ENCODE measurements at places on chromosomes 11 and 22.

DNA sequence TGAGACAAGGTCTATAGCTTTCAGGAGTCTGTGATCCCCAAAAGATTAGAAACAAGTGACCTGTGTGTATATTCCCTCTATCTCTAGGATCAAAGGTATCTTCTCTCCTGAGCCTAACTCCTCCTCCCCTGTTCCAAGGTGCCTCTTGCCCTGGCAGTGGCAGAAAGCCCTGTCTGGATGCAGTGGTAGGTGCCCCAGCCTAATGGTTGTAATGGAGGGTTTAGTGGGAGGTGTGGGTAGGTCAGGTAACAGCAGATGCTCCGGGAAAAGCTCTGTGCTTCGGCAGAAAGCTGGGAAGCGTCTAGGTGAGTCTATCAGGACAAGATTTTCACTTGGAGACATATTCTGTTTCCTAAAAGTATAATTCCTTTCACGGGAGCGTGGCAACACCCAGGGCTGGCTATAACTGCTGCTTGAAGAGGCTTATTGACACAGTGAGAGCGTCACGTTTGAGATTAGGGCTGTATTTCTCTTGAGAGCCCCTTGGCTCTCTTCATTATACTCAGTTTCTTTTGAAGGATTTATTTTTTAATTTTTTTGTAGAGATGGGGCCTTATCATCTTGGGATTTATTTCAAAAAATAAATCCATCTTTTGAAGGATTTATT is 49.5 kb downstream of the PRR5L start:
- DNase-seq, result no peak

DNA sequence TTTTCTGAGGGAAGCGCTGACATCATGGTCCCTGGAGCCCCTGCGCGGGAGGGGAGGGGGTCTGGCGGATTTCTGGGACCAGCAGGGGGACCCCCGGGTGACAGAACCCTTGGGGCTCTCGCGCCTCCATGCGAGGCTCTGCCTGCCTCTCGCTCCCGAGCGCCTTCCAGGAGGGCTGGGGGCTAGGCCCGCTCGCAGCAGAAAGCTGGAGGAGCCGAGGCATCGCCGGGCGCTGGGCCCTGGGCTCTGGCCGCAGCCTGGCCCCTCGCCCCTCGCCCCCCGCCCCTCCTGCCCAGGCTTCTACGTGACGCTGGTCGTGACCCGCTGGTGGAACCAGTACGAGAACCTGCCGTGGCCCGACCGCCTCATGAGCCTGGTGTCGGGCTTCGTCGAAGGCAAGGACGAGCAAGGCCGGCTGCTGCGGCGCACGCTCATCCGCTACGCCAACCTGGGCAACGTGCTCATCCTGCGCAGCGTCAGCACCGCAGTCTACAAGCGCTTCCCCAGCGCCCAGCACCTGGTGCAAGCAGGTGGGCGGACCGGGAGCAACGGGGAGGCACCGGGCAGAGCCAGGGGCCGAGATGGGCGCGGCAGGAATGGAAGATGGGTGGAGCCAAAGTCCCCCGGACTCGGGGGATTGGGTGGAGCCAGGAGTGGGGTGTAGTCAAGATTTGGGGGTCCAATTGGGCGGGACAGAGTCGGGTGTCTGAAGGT is 5.4 kb downstream of the BEST1 start:
- DNase-seq, result peak; percentile 58

- no peak for DNase-seq
Observed at GRCh38 chr22:20580611-20581502, 73.4 kb downstream of the MED15 start.

DNA sequence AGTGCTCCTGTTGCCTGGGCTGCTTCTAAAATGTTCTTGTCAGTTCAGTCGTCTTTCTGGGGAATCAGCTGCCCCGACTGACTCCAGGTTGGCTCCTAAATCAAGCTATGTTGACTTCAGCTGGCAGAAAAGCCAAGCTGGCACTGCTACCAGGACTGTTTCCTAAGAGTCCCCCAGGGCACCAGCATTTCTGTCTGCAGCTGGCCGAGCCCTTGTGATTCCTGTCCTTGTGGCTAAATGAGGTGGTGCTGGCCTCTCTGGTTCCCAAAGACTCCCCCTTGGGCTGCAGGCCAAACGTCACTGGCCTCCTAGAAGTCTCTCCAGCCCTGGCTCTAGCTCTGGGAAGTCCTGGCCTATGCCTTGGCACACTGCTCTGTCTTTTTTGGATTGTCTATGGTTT is 31.1 kb downstream of the GRAMD1B start:
- DNase-seq, result no peak

DNA sequence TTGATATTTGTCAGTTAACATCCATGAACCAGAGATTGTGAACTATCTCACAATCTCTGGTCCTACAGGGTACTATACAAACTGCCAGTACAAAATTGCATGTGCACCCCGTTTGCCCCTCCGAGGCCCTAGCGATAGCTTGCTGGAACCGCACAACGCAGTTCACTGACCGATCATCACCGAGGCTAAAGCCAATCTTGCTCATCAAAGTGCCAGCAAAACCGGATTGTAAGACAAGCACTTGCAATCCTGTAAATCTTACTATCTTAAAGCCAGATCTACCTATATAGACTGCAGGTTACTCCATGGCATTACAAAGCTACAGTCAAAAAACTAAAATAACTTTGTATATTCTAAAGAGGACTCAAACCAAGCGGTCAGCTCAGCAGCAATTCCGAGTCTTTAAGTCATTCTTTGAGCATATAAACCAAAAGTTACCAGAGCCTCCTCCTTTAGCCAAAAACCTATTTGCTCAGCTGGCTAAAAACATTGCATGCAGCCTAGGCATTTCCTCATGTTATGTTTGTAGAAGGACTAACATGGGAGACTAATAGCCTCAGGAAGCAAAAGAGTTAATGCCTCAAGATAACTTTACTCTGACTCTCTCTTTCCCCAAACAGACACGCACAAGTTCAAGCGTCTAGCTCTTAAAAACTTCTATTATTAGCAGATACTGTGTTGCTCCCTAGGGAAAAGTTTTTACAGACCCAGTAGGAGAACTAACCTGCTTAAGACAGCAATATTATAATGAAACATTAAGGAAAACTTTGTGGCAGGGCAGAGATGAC is 30.7 kb upstream of the CPT1A start:
- peak; percentile 16 for DNase-seq

DNA sequence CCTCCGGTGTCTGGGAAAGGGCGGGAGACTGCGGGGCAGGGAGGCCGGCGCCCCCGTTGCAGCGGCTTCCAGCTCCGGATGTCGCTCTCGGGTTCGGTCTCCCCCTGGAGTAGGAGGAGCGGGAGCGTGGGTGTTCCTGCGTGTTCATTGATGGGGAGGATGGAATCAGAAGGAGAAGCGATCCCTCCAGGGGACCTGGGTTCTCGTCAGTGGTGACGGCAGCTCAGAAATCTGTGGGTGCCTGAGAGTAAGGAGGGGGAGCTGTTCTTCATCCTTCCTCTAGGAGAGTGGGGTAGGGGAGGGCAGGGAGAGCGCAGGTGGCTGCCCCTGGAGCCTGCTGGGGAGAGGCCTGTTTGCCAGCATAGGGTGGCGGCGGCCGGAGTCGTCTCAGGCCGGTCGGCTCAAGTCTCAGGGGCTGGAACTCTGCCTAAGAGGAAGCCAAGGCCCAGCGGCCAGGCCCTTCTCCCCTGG is 1.1 kb downstream of the UBASH3B start:
- no peak for DNase-seq

DNA sequence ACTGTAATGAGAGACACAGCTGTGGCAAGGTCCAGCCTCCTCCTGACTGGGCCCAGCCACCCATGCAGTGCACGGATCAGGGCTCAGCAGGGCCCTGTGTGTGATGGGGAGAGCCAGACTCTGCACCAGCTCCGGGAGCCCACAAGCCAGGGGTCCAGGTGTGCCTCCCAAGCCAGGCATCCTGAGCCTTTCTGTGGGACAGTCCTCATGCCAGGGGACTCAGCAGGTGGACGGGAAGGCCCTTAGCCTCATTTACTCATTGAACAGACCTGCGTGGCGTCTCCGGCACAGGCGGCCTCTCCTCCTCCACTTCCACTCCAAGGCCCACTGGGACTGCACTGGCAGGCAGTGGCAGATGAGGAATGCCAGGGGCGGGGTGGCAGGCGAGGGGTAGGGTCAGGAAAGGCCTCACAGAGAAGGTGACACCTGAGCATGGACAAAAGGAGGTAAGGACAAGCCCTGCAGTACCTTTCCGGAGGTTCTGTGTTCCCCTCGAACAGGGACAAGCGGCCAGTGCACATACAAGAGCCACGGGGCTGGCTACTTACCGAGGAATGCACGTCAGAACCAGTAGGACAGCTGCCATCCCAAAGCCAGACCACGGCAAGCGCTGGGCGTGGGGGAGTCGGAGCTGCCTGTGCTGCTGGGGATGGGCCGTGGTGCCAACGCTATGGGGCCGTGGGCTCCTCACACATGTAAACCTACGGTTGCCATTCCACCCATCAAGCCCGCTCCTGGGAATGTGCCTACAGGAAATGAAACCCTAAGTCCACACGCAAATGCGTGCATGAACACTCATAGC is 52.7 kb downstream of the IGF2 start:
- DNase-seq, result no peak

DNA sequence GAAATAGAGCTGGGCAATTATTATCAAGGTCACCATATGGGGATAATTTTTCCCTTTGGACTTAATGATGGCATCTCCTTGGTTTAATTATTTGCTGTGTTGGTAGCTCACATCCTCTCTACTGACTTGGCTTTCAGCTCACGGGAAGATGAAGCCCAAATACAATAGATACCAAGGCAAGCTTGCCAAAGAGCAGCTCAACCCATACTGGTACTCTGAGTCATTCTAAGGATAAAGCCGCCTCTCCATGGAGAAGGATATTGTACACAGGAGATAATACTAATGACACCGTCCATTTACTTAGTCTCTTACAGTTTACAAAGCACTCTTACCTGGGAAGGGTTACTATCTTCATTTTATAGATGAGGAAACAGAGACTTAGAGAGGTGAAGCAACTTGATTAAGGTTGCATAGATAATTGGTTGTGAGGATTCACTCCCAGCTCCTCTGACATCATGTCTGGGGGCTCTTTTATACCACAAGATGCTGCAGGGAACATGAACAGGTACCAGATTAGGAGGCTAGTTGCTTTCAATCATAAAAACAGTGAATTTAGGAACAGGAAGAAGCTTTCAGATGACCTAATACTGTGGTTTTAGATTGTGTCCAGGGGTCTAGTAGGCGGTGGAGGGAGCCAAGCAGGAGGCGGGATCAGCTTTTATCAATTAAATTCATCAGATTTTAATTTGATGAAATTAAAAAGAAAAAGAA is 48.3 kb upstream of the PICALM start:
- DNase-seq, result no peak

GRCh38 chr22:16808744-16809143 is 16.5 kb downstream of the XKR3 start:
- DNase-seq, result no peak

- no peak for DNase-seq
Observed at GRCh38 chr11:130300567-130300966, 14.2 kb downstream of the ZBTB44 start.

DNA sequence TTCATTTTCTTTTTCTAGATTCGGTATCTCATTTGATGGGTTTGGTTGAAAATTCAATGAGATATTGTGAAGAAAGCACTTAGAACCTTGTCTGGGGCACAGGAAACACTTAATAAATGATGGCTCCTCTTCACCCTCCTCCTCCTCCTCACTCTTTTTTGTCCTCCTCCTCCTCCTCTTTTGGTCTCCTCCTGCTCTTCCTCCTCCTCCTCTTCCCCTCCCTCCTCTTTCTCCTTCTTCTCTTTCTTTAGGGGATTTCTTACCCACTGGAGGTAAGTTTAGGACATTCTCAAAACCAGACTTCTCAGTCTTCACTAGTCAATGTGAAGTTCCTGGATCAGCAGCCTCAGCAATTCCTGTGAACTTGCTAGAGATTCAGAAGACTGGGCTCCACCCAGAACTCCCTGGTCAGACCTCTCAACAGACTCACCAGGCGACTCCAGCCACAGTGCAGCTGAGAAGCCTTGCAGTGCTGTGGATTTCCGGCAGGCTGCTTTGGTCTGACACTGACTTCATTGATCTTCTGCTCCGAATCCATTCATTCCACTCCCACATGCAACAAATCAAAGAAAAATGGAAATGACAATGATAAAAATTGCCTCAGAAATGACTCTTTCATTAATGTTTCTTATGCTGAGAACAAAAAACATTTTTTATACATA is 368.6 kb upstream of the B3GAT1 start:
- DNase-seq, result no peak

DNA sequence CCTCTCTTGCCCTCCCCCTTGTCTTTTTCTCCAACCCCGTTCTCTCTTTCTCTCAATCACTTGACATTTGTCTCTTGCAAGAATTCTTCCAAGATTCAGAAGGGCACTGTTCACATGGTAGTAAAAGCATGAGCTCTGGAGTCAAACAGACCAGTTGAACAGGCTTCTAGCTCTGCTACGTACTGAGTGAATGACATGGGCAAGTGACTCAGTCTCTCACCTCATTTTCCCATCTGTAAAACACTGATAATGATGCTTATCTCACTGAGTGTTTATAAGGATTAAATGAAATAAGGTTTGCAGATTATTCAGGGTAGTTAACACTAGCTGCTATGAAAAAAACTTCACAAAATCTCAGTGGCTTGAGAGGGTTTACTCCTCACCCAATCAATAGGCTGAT is 5.9 kb upstream of the IL10RA start:
- no peak for DNase-seq

GRCh38 chr11:24408202-24408601 is 88.7 kb upstream of the LUZP2 start:
- no peak for DNase-seq

- no peak for DNase-seq
Observed at GRCh38 chr11:15222777-15223176, 108.1 kb downstream of the INSC start.

DNA sequence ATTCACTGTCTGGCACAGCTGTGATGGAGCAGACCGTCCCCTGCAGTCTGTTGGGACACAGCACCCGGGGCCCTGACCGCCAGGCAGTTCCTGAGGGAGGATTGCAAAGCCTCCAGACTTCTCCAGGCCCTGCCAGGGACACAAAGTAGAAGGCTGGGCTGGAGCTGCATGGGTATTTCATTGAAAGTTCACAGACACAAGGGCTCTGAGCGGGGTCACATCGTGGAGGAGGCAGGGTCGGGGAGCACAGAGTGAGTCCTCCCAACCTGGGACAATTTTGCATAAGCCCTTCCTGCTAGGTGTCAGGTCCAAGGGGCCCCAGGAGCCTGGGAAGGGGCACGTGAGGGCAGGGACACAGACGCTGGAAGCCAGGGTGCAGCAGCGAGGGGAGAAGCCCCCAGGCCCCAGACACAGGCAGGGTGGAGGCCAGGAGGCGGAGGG is 15.7 kb downstream of the IFITM10 start:
- DNase-seq, result no peak

DNA sequence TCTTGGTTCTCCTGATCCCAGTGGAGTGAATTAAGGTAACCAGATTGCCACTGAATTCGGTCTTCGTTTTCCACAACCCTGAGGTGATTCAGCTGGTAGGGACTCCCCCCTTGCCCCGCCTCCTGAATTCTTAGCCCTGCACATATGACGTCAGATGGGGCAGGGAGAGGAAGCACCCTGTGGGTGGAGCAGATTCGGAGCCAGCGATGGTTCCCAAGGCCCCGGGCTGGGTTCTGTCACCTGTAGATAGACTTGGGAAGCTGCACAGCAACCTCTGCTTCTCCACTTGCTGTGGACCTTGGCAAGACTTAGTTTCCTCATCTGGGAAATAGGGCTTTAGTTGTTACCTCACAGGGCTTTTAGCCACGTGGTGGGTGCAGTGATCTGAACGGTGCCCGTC is 67.8 kb downstream of the CTTN start:
- DNase-seq, result no peak
